ENCODE measurements at places on chromosomes 4 and X.

GRCh38 chr4:25158817-25159216, 1.4 kb downstream of the SEPSECS start:
- DNase-seq: no peak

GRCh38 chrX:69179380-69179911, 14.2 kb upstream of the PJA1 start:
- no peak for DNase-seq

- DNase-seq: peak; percentile 9
Observed at GRCh38 chrX:68018248-68019203, 414.8 kb downstream of the OPHN1 start.

DNA sequence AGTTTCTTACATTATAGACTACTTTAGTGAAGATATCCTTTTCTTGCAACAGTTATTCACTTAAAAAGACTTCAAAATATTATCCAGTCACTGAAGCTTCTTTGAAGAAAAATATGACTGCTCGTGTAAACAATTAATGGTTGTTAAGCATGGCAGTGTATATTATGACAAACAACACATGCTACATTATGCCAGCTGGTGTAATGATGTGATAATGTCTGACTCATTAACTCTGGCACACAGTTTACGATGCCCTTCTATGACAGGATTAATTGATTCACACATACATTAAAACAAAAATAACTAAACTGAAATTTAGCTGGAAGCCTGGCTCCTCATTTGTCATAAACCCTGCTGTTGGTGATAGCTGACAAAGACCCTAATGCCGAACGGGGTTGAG, 22.4 kb downstream of the GK2 start:
- no peak for DNase-seq

- no peak for DNase-seq
Observed at GRCh38 chrX:23276475-23276874, 58.2 kb upstream of the PTCHD1 start.

Measured in inflammatory macrophage treated with lipopolysaccharide for 4 hours (primary cell).